ENCODE measurements at places on chromosomes 12 and 14.

DNA sequence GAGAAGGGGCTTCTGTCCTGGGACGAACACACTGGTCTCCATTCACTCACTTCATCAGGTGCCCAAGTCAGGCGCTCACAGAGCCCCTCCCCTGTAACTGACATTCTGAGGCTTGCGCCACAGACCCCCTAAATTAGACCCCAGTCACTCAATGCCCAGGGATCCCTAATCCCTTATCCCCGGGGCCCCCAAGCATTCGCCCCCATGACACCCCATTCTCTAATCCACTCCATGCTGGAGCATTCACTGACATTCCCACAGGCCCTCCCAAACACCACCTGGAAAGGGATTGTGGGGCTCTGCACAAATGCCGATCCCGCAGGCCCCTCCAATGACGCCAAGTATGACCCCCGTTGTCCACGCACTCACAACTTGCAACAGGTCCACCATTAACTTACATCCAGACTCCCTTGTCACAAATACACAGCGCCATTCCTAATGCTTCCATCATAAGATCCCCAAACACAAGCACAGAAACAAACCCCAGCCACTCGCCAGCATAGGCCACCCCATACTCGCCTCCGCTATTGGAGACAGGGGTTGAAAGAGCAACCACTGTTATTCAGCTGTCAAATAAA, 1.5 kb downstream of the ZNF605 start:
- DNase-seq: no peak

DNA sequence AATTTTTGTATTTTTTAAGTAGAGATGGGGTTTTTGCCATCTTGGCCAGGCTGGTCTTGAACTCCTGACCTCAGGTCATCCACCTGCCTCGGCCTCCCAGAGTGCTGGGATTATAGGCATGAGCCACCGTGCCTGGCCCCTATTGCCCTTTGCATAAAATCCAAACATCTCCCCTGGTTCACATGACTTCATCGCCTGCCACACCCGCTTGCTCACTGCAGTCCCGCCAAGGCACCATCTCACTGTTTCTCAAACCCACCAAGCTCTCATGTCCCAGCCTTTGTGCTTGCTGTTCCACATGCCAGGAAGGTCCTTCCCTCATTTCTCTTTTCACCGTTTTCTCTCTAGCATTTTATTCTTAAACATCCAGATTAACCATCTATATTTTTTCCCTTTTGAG, 9.7 kb downstream of the RHOF start:
- peak; percentile 45 for DNase-seq

DNA sequence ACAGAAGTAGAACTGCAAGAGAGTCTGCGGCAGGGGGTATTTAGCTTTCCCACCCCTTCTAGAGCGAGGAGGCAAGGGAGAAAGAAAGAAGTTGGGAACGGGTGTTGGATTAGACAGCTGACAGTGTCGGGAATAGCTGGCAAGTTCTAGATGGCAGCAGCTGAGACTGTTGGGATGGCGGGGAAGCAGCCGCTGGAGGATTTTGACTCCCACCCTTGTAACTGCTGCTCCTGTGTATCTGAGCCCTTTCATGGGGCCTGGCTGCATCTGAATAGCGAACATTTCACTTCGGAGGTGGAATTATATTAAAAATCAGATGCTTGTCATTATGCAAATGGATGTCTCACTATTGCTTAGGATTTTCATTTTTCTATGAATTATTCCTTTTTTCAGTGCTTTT, 104.6 kb downstream of the AACS start:
- no peak for DNase-seq

DNA sequence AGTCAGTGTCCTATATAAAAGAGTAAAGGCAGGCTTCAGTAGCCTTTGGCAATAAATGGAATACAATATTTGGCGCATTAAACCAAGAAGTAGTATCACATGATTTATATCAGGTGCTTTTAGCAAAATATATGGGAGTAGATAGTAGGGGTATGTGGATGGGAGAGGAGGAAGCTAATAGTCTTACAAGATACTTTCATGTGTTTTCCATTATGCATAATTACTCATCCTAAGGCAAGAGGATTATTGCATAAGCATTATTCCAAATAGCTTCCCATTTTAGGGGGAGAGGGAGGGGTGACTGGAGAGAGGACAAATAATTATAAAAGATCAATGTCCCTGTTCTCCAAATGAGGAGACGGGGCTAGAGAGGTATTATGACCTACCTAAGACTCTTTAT, 104.3 kb downstream of the DUSP6 start:
- DNase-seq: peak; percentile 52

DNA sequence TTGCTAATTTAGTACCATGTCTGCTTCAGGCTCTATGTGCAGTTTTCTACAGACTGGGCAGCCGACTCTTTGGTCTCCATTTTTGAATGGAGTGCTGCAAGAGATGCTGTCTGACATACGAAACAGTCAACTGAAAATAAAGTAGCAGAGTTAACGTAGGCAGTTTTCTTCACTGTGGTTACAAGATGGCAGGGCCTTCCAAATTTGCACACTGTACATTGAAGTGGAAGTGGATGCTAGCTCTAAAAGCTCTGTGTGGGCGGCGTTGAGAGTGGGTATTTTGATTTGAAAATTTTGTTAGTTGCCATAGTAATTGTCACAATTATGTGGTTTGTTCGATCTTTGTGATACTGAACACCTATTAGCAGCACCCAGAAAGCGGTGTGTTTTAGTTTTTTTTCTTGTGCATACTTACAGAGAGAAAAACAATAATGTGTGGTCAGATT, 154.9 kb upstream of the ATP2B1 start:
- peak; percentile 28 for DNase-seq

- DNase-seq: no peak
Measured at GRCh38 chr14:97978341-97978740, 1181.2 kb downstream of the VRK1 start.

- DNase-seq: no peak
Measured at GRCh38 chr12:132723764-132724140, 13.1 kb downstream of the PGAM5 start.

- DNase-seq: peak; percentile 46
Measured at GRCh38 chr14:20782280-20782890, 1.3 kb downstream of the RNASE6 start.

- peak; percentile 19 for DNase-seq
Measured at GRCh38 chr12:111216387-111217159, 152.3 kb downstream of the PHETA1 start.

DNA sequence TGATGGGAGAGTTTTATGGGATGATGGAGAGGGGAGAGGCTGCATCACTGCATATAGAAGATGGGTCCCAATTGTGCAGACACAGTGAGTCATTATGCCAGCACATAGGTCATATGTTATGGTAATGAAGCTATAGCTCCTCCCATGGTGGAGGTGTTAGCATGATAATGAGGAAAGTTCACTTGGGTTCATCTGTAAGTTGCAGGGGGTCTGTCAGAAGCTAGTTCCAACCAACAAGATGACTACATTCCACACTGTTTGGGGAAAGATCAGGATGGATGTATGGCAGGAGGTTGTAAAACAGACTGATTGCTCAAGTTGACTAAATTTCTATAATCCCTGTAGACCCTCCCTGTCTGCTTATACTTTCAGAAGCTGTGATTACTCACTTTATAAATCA, 561.3 kb downstream of the C12orf50 start:
- no peak for DNase-seq

GRCh38 chr14:63632932-63633514, 8.6 kb downstream of the WDR89 start:
- DNase-seq: peak; percentile 45

- peak; percentile 90 for DNase-seq
Measured at GRCh38 chr12:116677202-116677661, 60.6 kb downstream of the SPRING1 start.

- DNase-seq: no peak
Measured at GRCh38 chr12:127567531-127567930, 699.4 kb upstream of the TMEM132C start.

- DNase-seq: no peak
Measured at GRCh38 chr12:107749083-107749482, 11.9 kb downstream of the PRDM4 start.

DNA sequence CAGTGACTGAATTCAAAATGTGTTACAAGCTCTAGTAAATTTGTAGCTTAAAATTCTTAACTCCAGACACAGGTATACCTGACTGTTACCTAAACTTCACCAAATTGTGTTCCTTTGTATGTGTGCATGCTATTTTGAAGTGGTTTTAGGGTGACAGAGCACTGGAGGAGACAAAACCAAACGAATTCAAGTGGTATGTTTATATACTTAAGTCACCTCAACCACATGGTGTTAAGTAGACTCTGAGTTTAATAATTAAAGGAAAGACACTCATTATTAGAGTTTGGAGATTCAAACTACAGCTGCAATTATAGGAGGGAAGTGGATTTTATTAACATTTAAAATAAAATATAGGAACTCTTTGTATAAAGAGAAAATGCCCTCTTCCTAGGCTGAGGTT, 84.3 kb downstream of the PLCZ1 start:
- no peak for DNase-seq

All from suppressor macrophage treated with lipopolysaccharide for 4 hours (primary cell).